ENCODE measurements at places on chromosomes 3 and 15.

- DNase-seq, result no peak
These were observed 1.3 kb downstream of the SPSB4 start for GRCh38 chr3:141052201-141053069.

DNA sequence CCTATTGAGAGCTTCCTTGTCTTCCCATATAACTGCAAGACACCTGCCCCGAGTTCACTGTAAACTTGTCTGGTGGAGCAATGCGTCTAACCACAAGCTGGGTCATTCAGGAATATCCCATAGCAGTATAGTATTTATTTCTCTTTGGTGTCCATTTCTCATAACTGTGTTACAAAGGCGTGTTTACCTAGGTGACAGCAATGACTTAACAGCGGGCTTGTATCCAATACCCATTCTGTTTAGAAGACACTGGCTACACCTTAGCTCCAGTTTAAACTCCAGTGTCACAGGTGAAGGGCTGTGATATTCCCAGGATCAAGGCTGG, 24.3 kb downstream of the ATP10A start:
- no peak for DNase-seq

DNA sequence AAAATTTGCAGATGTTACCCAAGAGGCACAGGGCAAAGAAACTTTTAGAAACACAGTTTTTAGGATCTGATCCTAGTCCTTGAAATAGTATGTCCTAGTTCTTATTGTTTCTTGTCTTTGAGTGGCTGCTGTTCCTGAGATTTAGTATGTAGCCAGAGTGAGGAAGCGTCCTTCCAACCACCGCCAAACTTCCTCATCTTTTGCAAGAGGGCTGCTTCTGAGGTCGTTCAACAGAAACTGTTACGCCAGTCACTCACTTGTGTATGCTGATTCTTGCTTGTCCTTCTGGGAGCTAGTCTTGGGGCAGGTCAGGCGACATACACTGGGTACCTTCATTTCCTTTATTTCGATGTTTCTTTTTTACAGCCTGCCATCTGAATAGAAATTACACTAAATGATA, 577.3 kb upstream of the ZNF717 start:
- no peak for DNase-seq

- no peak for DNase-seq
These were observed 167.4 kb upstream of the CTDSPL start for GRCh38 chr3:37694284-37694675.

DNA sequence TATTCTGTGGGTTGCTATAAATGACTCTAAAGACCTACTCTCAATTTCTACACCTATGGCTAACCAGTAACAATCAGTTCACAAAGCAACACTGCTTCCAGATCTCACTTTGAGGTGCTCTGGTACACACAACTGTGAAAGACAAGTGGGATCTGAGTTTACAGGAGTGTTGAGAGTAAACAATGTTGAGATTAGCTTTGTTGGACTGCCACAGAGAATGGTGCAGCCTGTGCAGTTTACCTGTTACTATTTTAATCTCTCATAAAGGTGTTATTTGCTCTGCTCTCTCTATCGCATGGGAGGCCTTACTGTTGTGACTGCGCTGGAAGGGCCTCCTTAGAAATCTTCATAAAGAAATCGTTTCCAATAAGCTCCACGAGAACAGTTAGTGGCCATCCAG, 112.0 kb downstream of the SOX2 start:
- DNase-seq, result no peak

GRCh38 chr15:63447017-63447676, 57.2 kb upstream of the USP3 start:
- no peak for DNase-seq

DNA sequence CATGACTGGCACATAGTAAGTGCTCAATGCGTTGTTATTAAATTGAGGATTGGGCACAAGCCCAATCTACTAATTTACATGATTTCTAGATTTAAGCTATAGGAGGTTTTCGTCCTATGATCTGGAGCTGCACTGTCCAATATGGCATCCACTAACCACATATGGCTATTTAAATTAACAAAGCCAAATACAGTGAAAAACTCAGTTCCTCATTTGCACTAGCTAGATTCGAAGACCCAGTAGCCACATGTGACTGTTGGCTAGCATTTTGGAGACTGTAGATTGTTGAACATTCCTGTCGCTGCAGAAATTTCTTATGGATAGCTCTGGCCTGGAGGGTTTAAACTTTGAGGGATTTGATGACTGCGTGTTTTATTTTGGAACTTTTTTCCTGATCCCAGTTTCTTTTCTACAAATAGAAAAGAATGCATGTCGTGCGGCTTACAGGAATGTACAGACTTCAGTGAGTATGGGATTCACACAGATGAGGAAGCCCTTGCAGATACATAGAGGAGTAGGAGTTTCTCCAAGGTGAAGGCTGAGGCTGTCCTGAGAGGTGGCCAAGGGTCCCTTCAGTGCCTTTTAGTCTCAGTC, 82.8 kb downstream of the SLCO3A1 start:
- DNase-seq, result no peak

DNA sequence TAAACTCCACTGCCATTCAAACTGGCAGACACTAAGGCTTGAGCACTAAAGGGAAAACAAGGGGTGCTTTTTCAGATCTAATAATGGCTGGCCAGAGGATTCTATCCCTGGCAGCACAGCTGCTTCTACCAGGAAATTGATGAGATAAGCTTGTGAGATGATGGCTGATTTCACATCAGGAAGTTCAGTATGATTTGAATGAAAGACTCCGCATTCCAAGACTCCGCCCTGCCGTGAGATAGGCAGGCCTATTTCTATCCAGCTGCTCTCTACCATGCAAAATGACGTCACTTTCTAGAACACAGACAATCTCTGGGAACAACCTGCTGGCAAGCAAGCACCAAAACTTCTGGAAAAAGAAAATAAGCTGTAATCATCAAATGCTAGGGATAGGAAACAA, 171.8 kb downstream of the WDR76 start:
- no peak for DNase-seq

DNA sequence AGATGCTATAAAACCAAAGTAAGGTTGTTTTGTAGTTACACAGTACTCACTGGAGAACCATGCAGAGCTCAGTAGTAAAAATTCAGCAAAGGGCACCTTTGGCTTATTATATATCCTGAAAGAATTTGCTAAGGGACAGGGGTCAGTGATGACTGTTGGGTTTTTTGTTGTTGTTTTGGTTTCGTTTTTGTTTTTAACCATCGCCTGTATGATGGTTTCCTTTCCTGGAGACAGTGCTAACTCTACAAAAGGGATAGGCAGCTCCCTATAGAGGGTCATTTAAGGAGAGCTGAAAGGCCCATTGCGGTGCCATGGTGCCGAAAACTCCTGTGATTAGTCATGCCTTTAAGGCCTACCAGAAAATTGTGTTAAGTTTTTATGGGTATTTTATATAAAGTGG, 118.2 kb upstream of the GOLIM4 start:
- DNase-seq, result no peak

DNA sequence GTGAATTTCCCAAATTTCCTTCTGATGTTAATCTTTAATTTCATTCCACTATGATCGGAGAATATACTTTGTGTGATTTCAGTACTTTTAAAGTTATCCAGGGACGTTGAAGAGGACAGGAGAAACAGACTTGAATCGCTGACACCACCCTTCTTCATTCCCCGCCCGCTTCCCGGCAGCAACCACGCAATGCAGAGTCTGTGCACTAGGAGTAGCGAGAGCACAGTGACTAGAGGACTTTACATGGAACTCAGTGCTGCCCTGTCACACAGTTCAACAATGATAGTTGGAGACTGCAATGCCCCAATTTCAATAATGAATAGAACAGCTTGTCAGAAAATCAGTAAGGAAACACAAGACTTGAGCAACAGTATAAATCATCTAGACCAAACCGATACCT, 73.9 kb downstream of the RNF13 start:
- no peak for DNase-seq

DNA sequence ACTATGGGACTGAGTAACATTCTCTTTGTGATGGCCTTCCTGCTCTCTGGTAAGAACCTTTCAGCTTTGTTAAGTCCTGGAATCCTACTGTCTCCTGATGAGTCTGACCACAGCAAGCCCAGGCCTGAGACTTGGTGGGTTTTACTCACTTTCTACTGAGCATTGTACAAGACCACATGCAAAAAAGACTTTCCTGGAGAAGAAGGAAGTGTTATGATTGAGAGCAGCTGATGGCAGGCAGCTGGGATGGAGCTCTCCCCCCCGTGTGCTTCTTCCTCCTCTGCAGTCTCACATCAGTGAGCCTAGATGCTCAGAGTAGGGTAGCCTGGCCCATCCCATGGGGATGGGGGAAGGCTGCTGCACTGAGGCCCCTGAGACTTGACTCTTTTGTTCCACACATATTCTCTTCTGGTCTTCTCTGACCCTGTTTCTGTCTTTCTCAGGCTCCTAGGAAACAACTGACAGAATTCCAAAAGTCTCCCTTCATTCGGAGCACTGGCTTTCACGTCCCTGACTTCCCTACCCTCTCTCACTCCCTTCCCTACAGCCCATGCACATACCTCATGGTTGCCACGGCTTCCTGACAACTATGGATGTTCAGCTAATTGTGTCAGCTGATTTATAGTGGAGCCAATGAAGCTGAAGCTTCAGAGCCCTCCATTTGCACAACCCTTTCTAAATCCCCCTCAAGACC, 36.6 kb downstream of the CD86 start:
- no peak for DNase-seq

DNA sequence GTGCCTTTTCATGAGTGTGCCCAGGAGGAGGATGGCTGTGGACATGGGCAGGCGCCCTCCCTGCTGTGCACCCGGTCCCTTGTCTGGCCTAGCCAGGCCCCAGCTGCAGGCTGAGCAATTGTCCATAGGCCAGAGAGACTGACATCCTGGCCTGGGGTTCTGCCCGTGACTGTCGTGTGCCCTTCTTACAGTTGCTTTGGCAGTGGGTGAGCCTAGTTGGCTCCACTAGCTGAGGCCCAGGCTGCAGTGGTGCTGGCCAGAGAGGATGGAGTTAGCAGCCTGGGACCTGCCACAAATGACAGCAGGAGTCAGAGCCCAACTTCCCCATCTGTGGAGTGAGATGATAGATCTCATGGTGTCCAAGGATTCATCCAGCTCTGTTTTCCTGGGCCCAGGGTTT, 9.0 kb upstream of the CHRNB4 start:
- DNase-seq, result no peak

- no peak for DNase-seq
These were observed 941 bp downstream of the ZBED2 start for GRCh38 chr3:111594205-111594604.

GRCh38 chr15:39642011-39642640, 61.2 kb downstream of the THBS1 start:
- no peak for DNase-seq

GRCh38 chr3:169945313-169945712, 21.3 kb upstream of the SEC62 start:
- no peak for DNase-seq

GRCh38 chr15:60585743-60586708, 107.1 kb upstream of the ICE2 start:
- DNase-seq, result no peak

GRCh38 chr3:120749843-120750242, 7.3 kb downstream of the GTF2E1 start:
- DNase-seq, result no peak

DNA sequence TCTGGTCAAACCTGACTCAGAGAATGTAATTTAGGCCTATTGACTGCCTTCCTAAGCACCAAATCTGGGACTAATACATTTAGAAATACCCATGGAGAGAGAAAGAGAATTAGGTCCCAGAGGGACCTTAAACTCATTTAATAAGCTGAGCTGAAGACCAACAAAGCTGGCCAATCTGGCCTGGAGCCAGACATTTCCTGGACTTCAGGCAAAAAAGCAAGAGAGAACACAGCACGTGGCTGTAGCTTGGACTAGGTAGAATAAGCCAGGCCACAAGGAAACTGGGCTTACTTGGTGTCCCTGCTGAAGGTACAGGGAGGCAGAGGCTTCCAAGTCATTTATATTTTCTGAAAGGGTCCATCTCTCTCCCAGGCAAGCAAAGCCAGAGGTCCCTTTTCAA, 88.1 kb downstream of the RTP4 start:
- DNase-seq, result no peak

DNA sequence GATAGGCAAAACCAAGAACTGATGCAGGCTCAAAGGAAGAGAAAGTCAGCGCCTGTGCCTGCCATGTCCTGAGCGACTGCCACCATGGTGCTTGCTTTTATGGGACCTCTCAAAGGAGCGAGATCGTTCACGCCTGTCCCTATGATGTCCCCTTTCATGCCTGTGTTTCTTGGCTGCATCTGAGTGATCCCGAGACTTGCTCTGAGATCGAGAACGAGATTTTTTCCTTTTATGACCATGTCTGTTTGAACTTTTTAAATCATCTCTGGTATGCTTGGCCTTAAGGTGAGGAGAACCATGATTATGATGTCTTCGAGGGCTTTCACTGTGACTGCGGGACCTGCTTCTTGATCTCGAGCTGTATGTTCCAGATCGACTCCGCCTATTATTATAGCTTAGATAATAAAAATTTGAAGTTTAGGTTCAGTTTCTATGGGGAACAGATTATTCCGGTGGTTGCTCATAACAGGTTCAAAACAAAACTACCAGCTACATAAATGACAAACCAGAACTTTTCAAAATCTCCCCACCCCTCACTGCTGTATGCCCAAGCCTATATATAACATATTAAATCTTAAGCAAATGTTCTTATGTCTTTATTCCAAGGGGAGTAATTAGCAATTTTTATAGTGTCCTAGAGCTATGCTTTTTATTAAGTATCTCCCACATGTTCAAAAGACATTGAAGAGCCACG, 11.6 kb downstream of the CCNL1 start:
- no peak for DNase-seq

DNA sequence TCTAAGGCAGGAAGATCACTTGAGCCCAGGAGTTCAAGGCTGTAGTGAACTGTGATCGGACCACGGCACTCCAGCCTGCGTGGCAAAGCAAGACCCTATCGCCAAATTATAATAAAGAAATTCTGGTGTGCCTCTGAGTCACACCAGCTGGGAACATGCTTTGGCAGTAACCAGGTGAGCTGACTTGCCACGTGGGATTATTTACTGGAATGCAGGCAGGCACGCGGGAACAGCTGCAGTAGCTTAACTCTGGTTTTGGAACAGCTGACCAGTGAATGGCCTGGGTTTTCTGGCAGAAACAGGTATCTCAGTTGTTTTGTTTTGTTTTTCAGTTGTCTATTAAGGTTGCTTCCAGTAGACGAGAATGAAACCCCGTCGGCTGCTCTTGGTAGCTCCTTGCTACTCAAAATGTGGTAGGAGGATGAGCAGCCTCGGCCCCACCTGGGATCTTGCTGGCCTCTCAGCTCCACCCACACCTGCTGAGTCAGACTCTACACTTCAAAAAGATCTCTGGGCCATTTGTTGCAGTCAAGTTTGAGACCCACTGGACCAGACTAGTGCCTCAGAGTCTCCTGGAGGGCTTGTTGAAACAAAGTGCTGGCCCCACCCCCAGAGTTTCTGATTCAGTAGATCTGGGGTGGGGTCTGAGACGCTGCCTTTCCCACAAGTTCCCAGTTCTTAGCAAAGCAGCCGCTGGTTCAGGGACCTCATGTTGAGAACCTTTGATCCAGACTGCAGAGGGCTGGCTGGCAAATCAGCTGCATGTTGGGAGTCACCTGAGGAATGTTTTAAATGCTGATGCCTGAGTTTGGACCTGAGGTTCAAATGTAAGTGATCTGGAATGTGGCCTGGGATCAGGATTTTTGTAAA, 26.6 kb downstream of the IDH2 start:
- no peak for DNase-seq

GRCh38 chr3:165883863-165884478, 46.7 kb upstream of the BCHE start:
- no peak for DNase-seq

GRCh38 chr3:113055201-113055600, 64.4 kb downstream of the GTPBP8 start:
- DNase-seq, result no peak

Data from effector memory CD4-positive, alpha-beta T cell (primary cell).